ENCODE measurements at places on chromosomes 5 and 9.

- no peak for DNase-seq
Observed at GRCh38 chr9:111919875-111920274, 23.3 kb downstream of the UGCG start.

DNA sequence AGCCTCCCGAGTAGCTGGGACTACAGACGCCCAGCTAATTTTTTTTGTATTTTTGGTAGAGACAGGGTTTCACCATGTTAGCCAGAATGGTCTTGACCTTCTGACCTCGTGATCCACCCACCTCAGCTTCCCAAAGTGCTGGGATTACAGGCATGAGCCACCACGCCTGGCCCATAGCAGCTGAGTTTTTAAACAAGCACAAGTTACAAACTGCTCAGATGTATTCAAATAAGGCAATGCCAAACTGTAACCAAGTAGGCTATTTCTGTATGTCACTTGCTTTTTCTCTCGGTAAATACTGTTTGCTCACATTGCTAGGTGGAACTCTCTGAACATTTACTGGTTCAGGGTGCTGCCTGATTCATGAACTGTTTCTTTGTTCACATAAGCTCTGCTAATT lies 799.3 kb upstream of the NUDT12 start:
- DNase-seq, result no peak

- DNase-seq, result no peak
Observed at GRCh38 chr9:127133739-127134167, 11.3 kb upstream of the ANGPTL2 start.

DNA sequence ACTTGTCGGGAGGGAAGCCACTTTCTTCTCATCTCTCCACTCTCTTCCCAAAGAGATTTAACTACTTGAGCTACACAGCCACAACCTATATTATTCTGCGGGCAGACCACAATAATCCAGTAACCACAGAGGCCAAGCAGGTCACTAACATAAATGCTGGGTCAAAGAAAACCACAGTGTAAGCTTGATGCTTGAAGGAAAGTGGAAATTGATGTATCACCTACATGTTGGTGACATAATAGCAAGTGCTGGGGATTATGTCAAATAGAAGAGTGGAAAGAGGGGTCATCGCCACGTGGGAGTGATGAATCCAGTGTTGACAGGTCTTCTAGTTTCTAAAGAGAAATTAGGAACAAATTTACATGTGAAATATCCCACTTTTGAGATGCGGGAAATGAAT lies 40.9 kb downstream of the RFK start:
- no peak for DNase-seq

- DNase-seq, result no peak
Observed at GRCh38 chr5:23405316-23406068, 101.9 kb upstream of the PRDM9 start.

- DNase-seq, result no peak
Observed at GRCh38 chr9:120153258-120153657, 426.7 kb downstream of the CDK5RAP2 start.

- peak; percentile 25 for DNase-seq
Observed at GRCh38 chr9:37675661-37676060, 24.9 kb downstream of the FRMPD1 start.

- DNase-seq, result no peak
Observed at GRCh38 chr5:59117320-59117719, 534.4 kb downstream of the RAB3C start.

DNA sequence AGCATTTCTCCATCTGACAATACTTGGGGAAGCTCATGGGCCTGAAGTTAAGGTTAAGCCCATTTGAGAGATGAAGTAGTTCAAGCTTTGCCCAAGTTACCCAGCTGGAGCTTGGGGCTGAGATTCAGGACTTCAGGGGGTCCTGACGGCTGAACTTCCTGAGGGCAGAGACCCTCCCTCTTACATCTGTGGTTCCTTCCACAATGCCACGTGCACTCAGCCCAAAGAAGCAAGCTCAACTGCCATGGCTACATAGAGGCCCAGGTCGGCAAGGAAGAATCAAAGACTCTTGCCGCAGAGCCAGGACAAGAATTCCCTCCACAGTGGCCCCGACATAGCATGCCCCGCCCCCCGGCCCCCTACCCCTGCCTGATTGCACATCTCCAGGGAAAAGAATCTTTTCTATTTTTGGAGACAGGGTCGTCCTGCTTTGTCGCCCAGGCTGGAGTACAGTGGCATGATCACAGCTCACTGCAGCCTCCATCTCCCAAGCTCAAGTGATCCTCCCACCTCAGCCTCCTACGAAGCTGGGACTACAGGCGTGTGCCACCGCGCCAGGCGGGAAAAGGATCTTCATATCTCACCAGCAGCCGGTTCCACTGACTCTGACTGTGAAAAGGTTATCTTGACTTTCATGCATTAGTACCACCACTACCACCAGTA lies 9.2 kb downstream of the PHF19 start:
- no peak for DNase-seq

- no peak for DNase-seq
Observed at GRCh38 chr9:20760246-20760891, 76.3 kb downstream of the FOCAD start.

GRCh38 chr9:38082446-38083287 lies 13.6 kb upstream of the SHB start:
- no peak for DNase-seq

- no peak for DNase-seq
Observed at GRCh38 chr9:18673179-18673578, 199.2 kb downstream of the ADAMTSL1 start.

GRCh38 chr5:107653685-107654084 lies 17.1 kb downstream of the EFNA5 start:
- no peak for DNase-seq
